ENCODE measurements at places on chromosomes 6 and 20. TPM values are rescaled to one million over a fixed set of nuclear protein-coding genes. Genes with fewer than 3 reads are reported as not detected.

GRCh38 chr6:52790861-52791260, 12.8 kb downstream of the GSTA1 start:
- no peak overlapping the region for H3K4me3 ChIP-seq
- no peak for DNase-seq
- H3K27me3 ChIP-seq, result peaks cover 9% of the 10 kb centered on the region
- H3K27ac ChIP-seq, result no peak overlapping the region
- no peaks in the 10 kb centered on the region for H3K4me1 ChIP-seq
- no peaks in the 10 kb centered on the region for H3K36me3 ChIP-seq

DNA sequence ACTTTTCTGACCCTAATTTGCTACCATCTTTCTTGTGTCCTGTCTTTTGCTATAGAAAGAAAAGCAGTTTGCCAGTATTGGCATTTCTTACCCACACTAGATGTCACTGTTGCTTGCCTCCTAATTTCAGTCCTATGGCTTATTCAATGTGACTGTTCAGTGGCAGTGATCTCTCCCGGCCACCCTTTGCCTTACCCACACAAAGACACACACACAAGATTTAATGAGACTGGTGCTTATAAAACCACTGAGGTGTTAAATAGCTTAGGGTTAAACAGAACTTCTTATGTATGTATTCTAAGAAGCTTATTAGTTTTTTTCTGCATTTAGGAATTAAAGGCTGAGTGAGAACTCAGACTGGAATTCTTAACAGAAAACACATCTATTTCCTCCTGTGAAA, 233.6 kb upstream of the ASCC3 start:
- H3K4me1 ChIP-seq, result no peaks in the 10 kb centered on the region
- H3K27ac ChIP-seq, result no peak overlapping the region
- H3K36me3 ChIP-seq, result no peaks in the 10 kb centered on the region

DNA sequence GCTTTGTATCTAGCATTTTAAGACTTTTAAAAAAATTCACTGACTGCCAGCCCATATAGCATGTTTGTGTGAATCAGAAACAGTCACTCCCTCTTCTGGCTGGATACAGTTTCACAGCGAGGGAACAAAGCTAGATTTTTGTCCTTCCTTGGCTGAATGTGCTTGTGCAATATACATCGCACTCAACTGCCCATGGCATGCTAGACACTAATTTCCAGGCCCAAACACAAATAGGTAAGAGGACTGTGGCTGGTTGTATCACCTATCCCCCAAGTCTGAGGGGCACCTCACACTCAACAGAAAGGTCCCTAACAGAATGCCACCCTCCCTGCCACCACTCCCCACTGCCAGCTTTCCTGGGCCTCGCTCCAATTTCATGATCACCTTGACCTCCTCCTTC, 16.2 kb upstream of the BLCAP start:
- no peak overlapping the region for H3K4me3 ChIP-seq
- no peaks in the 10 kb centered on the region for H3K36me3 ChIP-seq
- no peaks in the 10 kb centered on the region for H3K4me1 ChIP-seq
- no peak for DNase-seq
- peaks cover 2% of the 10 kb centered on the region for H3K27me3 ChIP-seq

DNA sequence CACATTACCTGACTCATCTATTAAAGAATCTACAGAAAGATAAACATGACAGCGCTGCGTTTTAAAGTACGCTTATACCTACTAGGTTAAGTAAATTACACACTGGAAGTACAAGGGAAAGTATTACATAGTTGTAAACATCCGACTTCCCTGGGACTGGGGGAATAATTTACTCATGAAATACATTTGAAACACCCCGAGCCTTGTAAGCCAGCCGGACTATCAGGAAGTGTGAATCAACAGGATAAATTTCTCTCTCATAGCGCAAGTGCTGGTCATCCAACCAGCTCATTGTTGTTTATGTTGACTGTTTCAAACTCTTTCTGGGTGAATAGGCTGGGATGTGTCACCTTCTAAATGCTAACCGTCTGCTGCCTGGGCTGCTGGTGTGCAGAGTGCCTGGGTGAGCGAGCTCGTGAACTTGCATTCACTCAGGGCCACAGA, 4.9 kb downstream of the BMP6 start:
- no peaks in the 10 kb centered on the region for H3K36me3 ChIP-seq
- peaks cover 60% of the 10 kb centered on the region for H3K27me3 ChIP-seq
- no peak for DNase-seq
- no peak overlapping the region for H3K27ac ChIP-seq
- H3K4me1 ChIP-seq, result peaks cover 9% of the 10 kb centered on the region

DNA sequence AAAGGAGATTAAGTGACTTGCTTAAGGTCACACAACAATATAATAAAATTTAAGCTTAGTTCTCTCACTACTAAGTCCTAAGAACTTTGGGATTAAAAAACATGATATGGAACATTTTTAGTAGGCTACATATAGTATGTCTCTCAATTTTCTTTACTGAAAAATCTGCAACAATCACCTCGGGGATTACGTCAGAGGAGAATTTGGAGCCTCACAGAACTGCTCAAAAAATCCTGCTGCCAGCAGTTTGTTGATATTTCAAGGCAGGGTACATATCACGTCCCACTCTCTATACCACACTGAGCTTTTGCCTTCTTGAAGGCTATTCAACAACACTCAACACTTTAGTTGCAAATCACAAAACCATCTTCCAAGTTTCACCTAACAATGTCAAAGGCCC, 561.6 kb upstream of the BTBD3 start:
- H3K4me3 ChIP-seq, result no peak overlapping the region
- no peak overlapping the region for H3K27ac ChIP-seq
- no peak for DNase-seq
- H3K36me3 ChIP-seq, result no peaks in the 10 kb centered on the region
- H3K27me3 ChIP-seq, result no peaks in the 10 kb centered on the region

STMND1 gene
- not detected for total RNA-seq
